T-helper 2 cell treated with Interferon-gamma antibody and Interleukin-4, amounts not matched to agents 5 μg/mL and 100 μg/mL, for 36 hours (primary cell): ENCODE measurements at places on chromosomes 13 and 19.

DNA sequence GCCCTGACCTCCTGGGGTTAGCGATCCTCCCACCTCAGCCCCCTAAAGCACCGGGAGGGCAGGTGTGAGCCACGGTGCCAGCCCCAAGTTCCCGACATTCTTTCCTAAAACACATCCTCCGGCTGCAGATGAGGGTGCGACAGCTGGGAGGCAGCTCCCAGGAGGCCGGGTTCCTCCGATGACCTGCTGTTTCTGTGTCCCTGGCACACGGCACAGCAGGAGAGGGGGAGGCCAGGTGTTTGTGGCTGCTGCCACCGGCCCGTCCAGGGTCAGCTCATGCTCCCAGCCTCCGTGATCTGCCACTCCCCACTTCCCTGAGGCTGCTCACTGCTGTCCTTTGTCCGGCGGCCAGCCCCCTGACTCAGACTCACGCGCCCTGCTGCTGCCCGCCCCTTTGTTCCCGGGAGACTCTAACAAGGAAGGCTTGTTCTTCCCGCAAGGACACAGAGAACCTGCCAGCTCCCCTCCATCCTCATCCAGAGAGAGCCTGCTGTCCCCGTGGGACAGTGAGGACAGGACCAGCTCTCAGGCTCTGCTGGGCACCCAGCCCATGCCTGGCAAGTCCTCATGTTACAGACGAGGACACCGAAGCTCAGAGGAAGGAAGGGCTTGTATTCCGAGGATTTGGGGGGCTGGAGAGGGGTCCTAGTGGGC is 10.6 kb upstream of the MADCAM1 start:
- DNase-seq = no peak

- DNase-seq = peak; percentile 59
These were observed 110.9 kb downstream of the IER2 start for GRCh38 chr19:13260883-13261653.

DNA sequence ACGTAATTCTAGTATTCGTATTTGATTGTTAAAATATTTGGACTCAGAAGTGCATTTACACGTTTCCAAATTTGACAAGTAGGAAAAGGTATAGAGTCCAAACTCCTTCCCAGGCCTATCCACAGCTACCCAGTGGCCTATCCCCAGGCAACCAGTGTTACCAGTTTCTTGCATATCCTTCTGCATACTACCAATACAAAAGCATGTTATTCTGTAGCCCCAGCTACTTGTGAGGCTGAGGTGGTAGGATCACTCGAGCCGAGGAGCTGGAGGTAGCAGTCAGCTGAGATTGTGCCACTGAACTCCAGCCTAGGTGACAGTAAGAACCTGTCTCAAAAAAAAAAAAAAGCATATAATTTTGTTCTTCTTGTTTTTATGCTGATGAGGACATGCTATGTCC is 67.1 kb downstream of the LRCH1 start:
- DNase-seq = no peak

DNA sequence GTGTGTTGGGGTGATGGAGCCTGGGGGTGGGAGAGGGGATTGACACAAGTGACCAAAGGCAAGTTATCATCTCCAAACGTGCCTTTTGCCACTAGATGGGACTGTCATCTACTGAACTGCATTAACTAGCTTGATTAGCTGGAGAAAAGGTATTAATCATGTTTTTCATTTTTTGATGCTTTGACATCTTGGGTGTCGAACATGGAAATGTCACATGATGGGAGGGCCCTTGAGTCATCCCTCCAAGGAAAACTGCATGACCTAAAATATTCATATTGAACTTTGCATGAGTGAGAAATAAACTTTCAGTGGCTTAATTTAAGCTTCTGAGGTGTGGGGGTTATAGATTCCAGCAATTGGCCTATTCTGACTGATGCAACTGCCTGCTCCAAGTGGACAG is 73.3 kb downstream of the ALOX5AP start:
- DNase-seq = no peak

- DNase-seq = no peak
These were observed 49.7 kb downstream of the KLF12 start for GRCh38 chr13:74084375-74084935.

- DNase-seq = peak; percentile 90
These were observed 17.7 kb downstream of the CCDC97 start for GRCh38 chr19:41327576-41328156.

- no peak for DNase-seq
These were observed 434.5 kb downstream of the PCDH9 start for GRCh38 chr13:66795636-66796035.

DNA sequence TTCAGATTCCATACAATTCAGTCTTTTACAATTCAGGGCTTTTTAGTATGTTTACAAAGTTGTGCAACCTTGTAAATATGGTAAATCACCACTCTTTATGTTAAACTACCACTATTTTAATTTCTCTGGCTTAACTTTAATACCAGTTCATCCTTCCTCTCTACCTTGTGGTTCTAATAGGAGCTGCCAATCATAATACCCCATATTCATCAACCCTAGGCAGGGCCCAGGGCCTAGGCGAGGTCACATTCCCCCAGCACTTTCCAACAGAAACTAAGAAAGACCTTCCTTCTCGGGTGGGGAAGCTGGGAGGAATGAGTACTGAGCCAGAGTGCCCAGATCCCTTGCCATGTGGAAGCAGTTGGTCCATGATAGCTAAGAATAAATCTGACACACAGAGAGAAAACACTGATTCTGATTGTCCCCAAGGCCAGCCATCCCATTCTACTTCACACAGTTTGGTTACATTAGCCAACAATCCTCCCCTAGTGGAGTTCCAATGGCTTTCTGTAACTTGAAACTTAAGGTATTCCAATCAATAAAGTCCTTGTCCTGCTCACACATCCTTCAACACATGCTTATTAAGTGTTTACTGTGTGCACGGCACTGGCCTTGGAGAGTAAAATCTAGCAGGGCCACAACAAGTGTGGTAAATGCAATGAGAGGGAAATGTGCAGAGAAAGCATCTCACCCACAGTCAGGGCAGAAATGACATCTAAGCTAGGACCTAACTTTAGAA is 76.8 kb downstream of the NUFIP1 start:
- DNase-seq = no peak

DNA sequence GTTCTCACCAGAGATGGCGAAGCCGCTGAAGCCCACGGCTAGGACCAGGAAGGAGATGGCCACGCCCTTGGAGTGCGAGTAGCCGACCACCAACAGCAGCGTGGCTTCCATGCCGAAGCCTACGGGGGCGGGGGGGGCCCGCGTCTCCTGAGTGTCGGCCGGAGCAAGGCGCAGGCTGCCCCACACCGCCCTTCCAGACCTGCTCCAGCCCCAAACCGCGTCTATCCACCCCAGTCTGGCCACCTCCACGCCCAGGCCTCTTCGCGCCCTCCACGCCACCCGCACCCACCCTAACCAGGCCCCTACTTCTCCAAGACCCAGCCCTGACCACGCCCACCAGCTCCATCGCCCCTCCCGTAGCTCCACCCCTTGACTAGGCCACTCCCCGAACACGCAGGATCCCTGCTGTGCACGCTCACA is 6.2 kb downstream of the GFY start:
- no peak for DNase-seq

- DNase-seq = peak; percentile 74
These were observed 14.0 kb upstream of the GJA3 start for GRCh38 chr13:20174656-20175405.

DNA sequence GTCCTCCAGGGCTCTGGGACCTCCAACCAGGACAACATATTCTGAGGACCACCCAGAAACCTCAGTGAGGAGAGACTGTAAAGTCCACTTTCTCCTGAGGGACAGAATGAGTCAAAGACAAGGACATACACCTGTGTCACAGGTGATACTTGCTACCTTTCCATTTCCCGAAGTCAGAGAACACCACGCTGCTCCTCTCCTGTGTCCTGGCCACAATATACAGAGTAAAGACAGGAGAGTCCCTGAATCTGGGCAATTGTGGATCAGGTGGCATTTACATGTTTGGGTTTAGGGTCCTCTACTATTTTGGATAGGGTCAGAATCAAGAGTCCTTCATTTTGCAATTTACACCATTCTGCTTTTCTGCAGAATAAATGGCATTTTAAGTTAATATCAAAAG is 4.9 kb downstream of the MED26 start:
- no peak for DNase-seq

DNA sequence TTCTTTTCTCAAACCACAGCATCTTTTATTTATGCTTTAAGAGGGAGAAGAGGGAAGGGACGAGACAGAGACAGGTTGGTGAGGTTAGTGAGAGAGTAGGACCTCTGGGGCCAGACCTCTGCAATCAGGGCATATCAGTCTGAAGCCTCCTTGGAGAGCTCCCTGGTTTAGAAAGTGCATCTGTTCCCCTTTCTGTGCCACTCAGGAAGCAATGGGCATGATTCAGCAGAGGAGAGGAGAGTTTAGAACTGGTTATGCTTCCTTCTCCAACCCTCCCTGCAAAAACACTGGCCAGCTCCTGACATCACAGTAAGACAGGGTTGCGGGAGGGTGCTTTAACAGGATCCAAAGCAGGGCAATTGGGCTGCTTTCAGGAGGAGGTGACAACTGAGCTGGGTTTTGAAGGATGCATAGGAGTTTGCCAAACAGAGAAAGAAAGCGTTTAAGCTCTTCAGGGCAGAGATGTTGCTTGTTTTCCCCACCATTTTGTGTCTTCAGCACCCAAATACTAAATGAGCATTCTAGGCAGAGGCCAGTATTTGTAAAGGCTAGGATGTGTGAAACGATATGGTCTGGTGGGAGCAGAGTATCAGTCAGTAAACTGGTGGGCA is 33.1 kb downstream of the CERS4 start:
- DNase-seq = no peak

GRCh38 chr19:38274739-38275138 is 10.4 kb downstream of the SPINT2 start:
- DNase-seq = no peak

DNA sequence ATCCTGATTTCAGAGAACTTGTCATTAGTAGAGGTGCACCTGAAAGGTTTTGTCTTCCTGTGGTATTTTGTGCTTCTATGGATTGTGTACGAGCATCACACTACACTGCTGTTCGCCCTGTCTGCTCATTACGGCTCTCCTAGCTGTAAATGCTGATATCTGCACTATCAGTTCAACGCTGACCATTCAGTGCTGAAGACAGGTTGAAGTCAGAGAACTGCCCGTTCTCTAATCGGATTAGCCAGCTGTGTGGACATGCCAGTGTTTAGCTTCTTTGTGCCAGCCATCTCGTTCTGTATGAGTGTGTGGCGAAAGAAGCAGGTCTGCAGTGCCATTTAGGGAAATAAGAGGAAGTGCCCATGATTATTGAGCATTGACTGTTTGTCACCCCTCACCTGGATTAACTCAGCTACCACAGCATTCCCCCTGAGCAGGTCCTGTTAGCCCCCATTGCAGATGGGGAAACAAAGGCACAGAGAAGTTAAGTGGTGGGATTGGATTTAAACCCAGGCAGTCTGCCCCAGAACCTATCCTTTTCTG is 21.6 kb upstream of the C1QTNF9 start:
- no peak for DNase-seq

GRCh38 chr13:24096659-24097058 is 63.9 kb upstream of the SPATA13 start:
- DNase-seq = no peak

GRCh38 chr19:3618144-3618810 is 8.3 kb downstream of the CACTIN start:
- peak; percentile 30 for DNase-seq

DNA sequence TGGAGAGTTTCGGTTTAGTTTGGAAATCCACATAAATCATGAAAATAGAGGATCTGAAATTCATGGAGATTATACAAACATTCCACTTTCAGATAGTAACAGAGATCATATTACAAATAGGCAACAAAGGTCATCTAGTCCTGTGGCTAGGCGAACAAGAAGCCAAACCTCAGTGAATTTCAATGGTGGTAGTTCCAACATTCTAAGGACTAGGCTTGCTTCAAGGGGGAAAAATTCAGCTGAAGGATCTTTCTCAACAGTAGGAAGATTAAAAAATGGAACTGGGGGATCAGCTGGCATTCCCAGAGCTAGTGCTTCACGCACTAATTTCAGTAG is 47.0 kb downstream of the FOXO1 start:
- DNase-seq = no peak

- DNase-seq = no peak
These were observed 112.3 kb downstream of the VWA8 start for GRCh38 chr13:41848435-41849255.

GRCh38 chr19:10625003-10625761 is at the start of gene SLC44A2:
Gene SLC44A2 (plus strand): TSS chr19:10625553. CDS start chr19:10625634, 81 bp downstream.
- no peak for DNase-seq

GRCh38 chr13:39217471-39217870 is 179.2 kb downstream of the NHLRC3 start:
- DNase-seq = no peak

- DNase-seq = no peak
These were observed 500.9 kb downstream of the MYO16 start for GRCh38 chr13:109130093-109130835.

DNA sequence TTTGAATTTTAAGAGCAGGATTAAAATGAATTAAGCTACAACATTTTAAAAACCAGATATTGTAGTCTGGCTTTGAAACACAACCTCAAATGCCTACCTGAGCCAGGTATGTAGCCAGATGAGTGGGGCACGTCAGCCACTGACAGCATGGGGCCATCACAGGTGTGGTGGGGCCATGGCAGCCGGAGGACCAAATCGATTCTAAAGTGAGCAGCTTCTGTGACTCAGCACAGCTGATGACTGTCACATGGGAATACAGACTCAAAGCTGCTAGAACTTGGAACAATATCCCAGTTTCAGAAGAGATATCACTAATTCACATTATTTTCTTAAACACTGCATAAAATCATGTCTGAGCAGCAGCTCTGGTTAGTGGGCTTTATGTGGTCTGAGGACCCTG is 52.8 kb downstream of the SERP2 start:
- DNase-seq = no peak

GRCh38 chr13:87355451-87355850 is 315.7 kb upstream of the SLITRK5 start:
- DNase-seq = no peak

GRCh38 chr19:39795001-39795400 is 16.3 kb downstream of the LEUTX start:
- DNase-seq = no peak

- DNase-seq = no peak
These were observed 3.2 kb upstream of the POLR2E start for GRCh38 chr19:1098177-1099051.

GRCh38 chr19:1154731-1155351 is 19.2 kb downstream of the SBNO2 start:
- DNase-seq = no peak

DNA sequence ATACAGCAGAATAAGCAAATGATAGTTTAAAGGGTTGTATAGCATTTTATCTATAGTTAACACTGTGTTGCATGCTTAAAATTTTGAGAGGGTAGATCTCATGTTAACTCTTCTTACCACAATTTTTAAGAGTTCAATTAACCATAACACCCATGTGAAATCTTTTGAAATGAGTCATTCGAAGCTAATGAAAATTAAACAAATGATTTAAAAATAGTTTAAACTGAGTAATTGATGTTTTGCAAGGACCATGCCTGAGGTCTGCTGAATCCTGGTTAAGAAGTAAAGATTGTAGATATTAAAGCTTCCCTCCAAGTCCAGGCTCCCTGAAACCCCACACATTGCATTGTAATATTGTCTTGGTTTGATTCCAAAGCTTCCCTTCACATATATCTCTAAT is 176.7 kb upstream of the RNF113B start:
- no peak for DNase-seq

GRCh38 chr13:23715762-23716235 is 145.6 kb downstream of the TNFRSF19 start:
- DNase-seq = no peak

- no peak for DNase-seq
These were observed 1339.4 kb downstream of the EFNB2 start for GRCh38 chr13:105196052-105196451.

- DNase-seq = no peak
These were observed 375.5 kb downstream of the IRS2 start for GRCh38 chr13:109410868-109411267.

GRCh38 chr19:3855320-3855719 is 13.5 kb downstream of the ZFR2 start:
- no peak for DNase-seq
